ENCODE measurements at places on chromosomes 3 and 15.

GRCh38 chr3:142889212-142890014 lies 530 bp upstream of the PCOLCE2 start:
- no peak for DNase-seq

- DNase-seq: no peak
Measured at GRCh38 chr3:141877911-141878310, 1.5 kb downstream of the ATP1B3 start.

DNA sequence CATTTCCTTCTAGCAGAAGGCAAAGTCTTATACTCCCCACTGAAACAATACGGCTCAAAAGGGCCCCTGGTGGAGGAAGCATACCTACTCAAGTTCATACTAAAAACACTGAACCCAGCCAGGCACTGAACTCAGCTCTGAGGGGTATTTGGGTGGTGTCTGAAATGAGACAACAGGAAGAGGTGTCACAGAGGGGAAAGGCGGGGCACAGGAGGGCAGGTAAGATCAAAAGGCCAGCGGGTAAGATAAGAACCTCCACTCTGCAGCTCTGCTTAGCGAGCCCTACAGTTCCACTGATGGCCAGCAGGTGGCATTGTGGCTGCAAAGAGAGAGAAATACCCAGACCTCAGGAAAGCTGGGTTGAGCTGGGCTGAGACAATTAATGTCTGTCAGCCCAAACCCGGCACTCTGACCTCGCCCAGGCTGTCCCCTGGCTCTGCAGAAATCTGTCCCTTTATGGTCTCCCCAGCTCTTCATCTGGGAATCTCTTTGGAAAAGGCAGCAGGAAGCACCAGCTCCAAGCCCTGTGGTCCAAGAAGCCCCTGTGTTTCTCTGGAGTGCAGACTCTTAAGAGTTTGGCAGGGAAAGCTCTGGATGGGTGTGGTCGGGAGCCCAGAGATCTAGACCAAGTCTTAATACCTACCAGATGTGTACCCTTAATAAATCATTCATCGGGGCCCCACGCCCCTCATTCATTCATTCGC lies 8.4 kb downstream of the MFGE8 start:
- DNase-seq: peak; percentile 97

- DNase-seq: no peak
Measured at GRCh38 chr3:189890496-189890895, 230.2 kb downstream of the P3H2 start.

GRCh38 chr15:98063871-98064270 lies 103.4 kb downstream of the ARRDC4 start:
- DNase-seq: no peak

GRCh38 chr3:86990734-86991481 lies at the start of gene VGLL3:
Gene VGLL3, minus strand, starts transcription at chr3:86991149. Its CDS starts 406 bp downstream, at chr3:86990743.
- DNase-seq: peak; percentile 96

DNA sequence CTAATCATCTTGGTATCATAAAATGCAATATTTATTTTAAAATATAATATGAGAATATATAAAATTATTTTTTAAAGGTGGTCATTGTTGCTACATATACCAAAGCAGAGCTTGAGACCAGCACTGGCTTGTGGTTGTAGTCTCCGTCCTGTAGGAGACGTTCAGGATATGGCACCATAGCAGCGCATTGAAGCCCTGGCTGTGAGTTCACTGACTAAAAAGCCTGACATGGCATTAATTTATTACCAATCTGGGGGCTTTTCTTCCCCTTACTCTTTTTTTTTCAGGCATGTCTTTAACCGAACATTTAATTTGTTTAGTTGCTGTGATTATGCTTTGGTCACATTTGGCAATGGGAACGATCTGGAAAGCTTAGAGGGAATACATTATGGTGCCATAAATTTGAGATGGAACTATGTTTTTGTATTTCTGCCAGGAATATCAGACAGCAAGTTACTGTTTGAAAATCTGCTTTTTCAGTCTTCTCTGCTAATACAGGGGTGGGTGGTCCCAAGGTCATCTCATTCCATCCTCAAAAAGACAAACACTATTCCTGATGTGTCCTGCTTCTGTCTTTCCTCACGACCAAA lies 108.5 kb downstream of the ZIC4 start:
- no peak for DNase-seq

- no peak for DNase-seq
Measured at GRCh38 chr3:68206524-68207117, 552.2 kb upstream of the SUCLG2 start.

GRCh38 chr3:128438488-128439072 lies 28.1 kb downstream of the DNAJB8 start:
- peak; percentile 79 for DNase-seq

DNA sequence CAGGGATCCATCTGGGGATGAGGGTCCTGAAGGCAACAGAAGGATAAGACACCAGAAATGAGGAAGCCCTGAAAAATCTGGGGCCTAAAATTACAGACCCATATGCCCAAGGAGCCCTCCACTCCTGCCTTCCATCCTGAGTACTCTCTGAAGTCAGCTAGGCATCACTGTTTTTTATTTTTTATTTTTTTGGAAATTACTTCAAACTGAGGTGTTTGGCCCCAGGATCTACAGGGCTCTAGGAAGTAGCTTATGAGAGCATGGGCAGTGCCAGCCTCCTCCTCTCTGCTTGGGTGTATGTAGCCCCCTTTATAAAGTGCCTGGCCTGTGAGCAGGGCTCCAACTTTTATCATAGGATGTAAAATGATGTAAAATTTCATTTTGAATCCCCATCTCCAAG lies 7.9 kb downstream of the EPB42 start:
- DNase-seq: no peak

- peak; percentile 59 for DNase-seq
Measured at GRCh38 chr3:117910820-117911521, 1123.7 kb downstream of the IGSF11 start.

DNA sequence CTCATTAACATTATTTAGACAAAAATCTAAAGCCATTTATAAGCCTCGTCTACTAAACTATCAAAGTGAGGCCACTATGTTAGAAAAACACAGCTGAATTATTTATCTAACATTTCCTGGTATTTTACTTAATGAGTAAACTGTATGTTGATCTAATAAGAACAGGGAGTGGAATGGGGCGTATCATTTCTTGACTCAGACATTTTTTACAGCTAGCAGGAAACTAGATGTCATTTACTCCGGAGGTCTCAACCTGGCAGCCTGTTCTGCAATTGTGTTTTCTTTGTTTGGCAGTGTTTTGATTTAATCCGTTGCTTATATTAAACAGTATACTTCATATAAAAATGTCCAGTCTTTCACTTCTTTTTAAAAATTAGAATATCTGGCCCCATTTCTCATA lies 79.1 kb upstream of the ABI3BP start:
- no peak for DNase-seq

DNA sequence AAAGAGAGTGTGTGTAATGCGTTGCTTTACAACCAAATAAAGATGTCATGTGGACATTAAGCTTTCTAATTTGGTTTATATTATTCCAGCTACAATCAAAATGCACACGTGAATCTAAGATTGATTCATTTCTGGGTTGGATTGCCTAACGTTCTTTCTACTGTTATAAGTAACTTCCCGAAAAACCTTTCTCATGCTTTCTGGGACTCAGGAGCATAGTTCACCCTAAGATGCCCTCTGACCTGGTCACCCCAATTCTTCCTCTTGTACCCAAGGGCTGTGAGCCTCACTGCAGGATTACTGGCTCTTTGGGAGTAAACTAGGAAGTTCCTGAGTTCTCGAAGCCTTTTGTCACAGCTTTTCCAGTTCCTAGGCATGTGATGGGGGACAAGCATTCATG lies 12.7 kb upstream of the LMCD1 start:
- DNase-seq: no peak

DNA sequence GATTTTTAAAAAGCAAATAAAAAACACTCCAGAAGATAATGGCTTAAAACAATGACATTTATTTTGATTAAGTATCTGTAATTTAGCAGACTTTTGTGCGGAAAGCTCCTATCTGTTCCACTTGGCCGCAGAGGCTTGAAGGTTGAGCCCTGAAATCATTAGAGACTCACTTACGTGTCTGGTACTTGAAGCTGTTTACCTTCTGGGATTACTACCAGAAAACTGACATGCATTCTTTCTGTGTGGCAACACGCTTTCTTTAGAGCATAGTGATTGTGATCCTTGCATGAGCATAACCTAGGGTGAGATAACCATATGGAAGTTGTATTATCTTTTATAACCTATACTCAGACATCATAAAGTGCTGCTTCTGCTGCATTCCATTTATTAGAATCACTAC lies 298.5 kb downstream of the SI start:
- no peak for DNase-seq

GRCh38 chr3:83457551-83457950 lies 1501.2 kb upstream of the CADM2 start:
- no peak for DNase-seq

DNA sequence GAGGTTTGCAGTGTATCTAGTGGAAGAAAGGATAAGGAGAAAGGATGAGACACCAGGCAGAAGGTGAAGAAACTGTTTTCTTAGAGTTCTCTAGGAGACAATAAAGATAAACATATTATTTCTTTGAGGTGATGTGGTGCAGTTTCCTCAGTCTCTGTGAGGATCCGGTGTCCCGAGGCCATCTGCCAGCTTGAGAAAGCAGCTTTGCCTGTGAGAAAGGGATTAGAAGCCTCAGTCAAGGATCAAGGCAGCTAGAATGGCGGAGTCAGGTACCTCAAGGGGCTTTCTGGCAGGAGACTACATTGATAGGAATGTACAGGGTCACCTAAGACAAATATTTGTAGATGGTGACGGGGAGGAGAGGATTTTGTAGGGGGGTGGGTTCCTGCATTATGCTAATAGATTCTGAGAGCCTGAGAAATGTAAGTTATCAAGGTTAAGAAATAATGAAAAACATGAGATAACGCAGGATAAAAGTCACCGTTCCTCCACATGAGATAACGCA lies 103.9 kb upstream of the MB21D2 start:
- no peak for DNase-seq

DNA sequence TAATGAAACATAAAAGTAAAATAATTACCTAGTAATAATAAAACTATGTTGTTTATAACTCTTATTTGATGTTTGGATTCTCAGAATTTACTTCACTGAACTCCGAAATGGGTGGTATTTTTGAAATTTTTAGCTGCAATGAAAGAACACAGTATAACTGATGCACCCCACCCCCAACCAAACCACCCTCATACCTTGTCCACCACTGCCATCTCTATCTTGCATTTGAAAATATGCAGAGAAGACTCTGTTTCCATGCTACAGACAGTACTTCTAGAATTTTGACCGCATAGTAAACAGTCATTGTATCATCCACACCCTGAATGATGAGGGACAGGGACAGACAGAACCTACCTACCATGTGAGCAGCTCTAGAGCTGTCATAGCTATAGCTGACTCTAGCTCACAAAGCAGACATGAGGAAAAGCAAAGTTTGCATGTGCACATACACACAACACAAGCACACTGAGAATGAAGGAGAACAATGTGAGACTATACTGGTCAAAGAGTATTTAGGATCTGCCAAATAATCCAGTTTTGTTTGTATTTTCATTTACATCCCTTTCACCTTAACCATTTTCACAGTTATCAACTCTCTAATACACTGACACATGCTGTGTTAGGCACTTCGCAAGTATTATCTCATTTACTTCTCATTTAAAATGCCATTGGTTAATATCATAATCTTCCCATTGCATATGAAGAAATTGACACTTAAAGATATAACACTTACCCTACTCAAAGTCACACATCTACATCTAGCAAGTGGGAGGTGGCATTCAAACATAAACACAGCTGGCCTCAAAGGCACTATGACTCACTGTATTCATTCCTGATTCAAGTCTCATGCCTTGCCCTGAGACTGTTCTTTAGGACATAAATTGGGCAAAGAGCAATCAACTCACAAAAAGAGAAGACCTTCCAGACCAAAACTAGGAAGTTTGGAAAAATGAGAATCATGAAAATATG lies 1014.7 kb upstream of the CFAP20DC start:
- no peak for DNase-seq

- no peak for DNase-seq
Measured at GRCh38 chr15:90055182-90055581, 47.1 kb downstream of the IDH2 start.

- no peak for DNase-seq
Measured at GRCh38 chr3:151290673-151291072, 12.3 kb upstream of the P2RY14 start.

DNA sequence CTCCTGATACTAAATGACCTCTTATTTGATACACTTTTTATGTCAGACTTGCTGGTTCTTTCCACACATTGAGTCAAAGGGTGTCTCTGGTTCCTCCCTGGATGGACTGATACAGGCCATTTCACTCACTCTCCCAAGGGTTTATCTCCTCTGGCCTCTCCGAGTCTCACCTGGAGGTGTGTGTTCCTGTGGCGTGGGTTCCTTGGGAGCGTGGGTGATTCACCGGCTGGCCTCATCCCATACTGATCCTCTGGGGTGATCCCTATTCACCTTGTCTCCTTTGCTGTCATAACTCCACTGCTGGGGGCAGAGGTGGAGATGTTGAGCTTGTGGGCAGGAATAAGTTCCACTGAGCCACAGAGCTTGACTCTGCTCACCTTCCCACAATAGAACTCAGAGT lies 61.1 kb downstream of the ST6GAL1 start:
- no peak for DNase-seq

DNA sequence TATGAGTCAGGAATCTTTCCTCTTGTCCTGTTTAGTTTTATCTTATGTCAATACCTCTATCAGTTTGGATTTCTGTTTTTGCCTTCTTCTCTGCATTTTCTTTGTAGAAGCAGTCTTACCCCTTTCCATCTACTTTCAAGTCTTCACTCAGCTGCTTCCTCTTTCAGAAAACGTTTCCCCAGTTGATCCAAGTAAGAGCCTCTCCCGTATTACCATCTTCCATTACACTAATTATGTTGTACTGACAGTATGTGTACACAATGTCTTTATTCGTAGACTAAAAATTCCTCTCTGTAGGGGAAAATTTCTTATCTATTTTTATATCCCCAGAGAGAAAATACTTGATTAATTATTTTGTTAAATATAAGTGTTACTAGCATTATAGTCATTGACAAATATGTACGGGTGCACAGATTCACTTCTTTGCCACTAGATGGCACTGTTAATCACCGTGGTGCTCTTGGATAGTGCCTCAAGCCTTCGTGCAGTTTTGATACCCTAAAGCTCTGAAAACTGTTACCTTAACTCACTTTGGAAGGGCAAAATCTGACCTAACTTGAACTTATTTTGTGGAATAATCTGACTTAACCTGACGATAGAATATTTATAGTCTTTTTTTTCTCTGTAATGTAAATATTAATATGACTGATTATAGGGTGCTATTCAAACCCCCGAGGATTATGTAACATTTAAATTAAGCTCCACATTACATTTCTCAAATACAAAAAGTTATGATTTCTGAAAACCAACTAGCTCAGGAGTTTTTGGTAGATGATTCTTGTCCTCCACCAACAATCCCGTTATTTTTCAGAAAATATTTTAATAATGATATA lies 74.2 kb upstream of the POU1F1 start:
- DNase-seq: no peak

GRCh38 chr3:64563751-64564150 lies 124.0 kb downstream of the ADAMTS9 start:
- DNase-seq: no peak

Data from endodermal cell (in vitro differentiated cells).